ENCODE measurements at places on chromosomes 12 and 14.
A peak's percentile ranks its signal among the peaks of the same experiment; 100 is the strongest.

DNA sequence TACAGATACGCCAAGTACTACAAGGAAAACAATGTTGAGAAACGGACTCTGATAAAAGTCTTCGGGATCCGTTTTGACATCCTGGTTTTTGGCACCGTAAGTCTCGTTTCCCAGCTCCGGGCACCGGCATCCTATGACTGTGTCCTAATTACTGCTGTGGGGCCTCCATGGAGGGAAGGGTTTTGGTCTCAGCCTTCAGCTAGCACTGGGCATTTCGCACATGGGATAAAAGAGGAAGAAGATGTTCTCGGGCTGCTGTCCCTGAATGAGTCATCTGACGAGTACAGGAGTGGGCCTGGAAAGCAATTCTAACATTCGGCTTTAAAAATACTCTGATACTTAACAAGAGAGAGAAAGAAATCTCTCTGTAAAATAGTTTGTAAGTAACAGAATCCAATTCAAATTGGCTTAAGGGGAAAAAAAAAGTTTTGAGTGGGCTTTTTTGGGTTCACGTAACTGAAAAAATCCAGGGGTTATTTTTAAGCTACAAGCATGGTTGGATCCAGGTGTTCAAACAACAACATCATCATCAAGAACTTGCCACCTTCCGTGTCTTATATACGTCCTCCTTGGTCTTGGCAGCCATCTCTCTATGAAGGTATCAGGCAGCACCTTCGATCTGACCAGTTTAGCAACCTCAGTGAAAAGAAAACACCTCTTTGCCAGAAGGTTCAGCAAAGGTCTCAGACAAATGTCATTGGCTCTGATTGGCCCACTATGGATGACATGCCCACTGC is 34.4 kb upstream of the P2RX4 start:
- no peak for DNase-seq

GRCh38 chr14:88075269-88075981 is 70.5 kb downstream of the GPR65 start:
- DNase-seq, result no peak

GRCh38 chr14:73802431-73803188 is 49.0 kb upstream of the PTGR2 start:
- no peak for DNase-seq

- no peak for DNase-seq
Measured at GRCh38 chr12:109611223-109611622, 37.6 kb downstream of the MVK start.

DNA sequence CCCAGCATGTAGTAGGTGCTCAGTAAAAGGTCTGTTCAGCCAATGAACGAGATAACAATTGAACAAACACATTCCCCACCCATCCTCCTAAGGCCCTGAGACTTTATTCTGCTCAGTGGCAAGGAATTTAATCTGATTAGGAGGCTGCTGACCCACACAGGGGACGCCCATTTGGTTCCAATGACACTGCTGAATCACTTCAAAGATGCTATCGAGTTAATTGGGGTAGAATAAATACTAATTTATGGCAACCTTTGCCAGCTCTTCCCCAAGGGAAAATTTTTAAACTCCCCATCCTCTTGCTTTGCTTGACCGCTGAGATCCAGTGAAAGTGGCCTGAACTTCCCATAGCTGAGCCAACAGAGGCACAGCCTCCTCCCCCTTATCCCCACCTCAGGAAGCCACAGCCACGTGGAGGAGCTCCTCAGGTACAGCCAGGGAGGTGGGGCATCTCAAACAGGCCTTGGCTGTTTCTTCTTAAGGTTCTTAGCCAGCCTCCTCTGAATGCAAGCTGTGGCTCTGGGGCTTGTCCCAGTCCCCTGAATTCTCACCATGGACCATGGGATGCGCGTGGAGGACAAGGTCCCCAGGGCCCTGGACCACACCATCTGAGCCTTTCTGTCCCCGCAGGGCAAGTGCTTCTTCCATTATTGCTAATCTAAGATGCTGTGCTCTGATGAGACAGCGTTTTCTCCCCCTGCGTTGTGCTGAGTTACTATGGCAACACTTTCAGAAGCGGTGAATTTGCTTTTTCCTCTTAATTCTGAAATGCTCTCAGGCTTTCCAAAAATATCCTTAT is 26.7 kb downstream of the C14orf132 start:
- DNase-seq, result no peak

GRCh38 chr12:15597125-15597830 is 191.9 kb downstream of the EPS8 start:
- DNase-seq, result no peak

- DNase-seq, result no peak
Measured at GRCh38 chr14:77221241-77221871, 39.8 kb downstream of the TMEM63C start.

- DNase-seq, result no peak
Measured at GRCh38 chr12:79615596-79616560, 74.9 kb downstream of the PAWR start.

DNA sequence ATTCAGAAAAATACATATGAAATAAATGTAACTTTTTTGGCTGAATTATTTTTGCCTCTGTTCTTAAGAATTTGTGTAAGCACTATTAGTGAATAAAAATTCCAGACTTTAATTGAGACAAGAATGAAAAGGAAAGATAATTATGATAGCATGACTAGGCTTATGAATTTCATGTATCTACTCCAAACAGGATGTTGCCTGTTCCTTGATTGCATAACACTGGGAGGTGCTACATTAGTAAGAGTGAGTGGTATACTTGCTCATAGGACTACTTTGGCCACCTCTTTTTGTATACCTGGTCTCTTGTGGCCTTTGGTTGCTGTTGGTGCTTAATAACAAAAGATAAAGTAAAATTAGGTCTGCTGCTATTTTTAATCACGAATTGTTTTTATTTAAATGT is 112.8 kb downstream of the NAV3 start:
- DNase-seq, result peak; percentile 54

- DNase-seq, result no peak
Measured at GRCh38 chr12:65885312-65885711, 61.0 kb downstream of the HMGA2 start.

DNA sequence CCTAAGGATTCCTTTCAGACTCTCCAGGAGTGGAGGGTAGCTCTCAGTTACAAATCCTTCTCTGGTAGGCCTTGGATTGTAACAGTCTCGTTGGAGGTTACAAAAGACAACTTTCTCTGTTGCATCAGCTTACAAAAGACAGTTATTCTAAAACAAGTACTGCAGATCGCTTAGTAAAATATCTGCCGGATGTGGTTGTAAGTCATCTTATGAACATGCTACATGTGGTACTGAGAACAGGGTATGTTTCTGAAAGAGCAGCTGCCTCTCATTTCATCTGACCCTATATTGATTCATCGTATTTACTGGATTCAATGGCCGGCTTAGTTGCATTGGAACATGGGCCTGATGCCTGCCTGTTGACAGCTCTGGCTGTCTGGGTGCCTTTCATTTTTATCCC is 157.4 kb downstream of the PTCSC3 start:
- DNase-seq, result no peak

- DNase-seq, result no peak
Measured at GRCh38 chr12:110743571-110744093, 941 bp upstream of the PPP1CC start.

DNA sequence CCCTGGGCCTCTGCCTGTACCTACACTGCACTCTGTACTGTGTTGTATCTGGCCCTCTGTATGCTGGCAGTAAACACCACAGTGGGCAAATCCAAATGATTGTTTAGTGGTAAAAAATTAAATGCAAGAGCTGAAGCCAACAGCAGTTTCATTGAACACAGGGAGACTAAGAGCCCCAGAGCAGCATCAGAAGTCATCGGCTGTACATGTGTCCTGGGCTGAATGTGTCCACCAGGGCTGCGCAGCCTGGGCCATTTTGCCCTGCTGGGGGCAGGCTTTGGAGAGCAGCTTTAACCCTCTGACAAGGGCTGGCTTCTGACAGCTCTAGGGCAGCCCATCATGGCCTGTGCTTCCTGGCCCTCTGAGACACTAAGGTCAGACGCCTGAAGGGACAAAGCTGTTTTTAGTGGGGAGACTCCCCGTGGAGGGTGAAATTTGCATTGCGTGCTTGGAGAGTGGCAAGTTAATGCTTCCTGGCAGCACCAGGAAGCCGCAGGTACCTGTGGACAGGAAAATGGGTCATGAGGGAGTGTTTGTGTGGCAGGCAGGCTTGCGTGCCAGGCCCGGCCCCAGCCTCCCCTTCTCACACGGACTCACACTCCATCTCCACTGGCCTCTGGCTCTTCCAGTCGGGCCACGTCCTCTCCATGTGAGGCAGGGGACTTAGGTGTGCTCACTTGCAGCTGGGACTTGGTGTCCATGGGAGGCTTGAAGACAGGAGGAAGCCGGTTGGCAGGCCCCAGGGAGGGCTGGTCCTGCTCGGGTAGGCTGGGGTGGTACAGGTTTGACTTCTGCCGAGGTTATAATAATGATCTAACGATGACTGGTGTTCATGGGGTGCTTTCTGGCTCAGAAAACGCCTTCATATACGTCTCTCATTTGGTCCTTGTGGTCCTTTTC is 150.1 kb downstream of the TSPAN9 start:
- DNase-seq, result no peak

- DNase-seq, result no peak
Measured at GRCh38 chr12:108852674-108853309, 4.6 kb downstream of the SSH1 start.

GRCh38 chr14:46369391-46369790 is 282.2 kb downstream of the RPL10L start:
- DNase-seq, result no peak

- no peak for DNase-seq
Measured at GRCh38 chr14:76113691-76114090, 38.0 kb upstream of the GPATCH2L start.

- no peak for DNase-seq
Measured at GRCh38 chr12:117032593-117033381, 66.4 kb downstream of the TESC start.

- no peak for DNase-seq
Measured at GRCh38 chr12:95443459-95443858, 30.5 kb upstream of the METAP2 start.

- no peak for DNase-seq
Measured at GRCh38 chr14:65070471-65070976, 31.8 kb downstream of the MAX start.

- no peak for DNase-seq
Measured at GRCh38 chr12:94941440-94941862, 62.0 kb downstream of the NDUFA12 start.

GRCh38 chr14:92724516-92725340 is 23.7 kb downstream of the LGMN start:
- no peak for DNase-seq

DNA sequence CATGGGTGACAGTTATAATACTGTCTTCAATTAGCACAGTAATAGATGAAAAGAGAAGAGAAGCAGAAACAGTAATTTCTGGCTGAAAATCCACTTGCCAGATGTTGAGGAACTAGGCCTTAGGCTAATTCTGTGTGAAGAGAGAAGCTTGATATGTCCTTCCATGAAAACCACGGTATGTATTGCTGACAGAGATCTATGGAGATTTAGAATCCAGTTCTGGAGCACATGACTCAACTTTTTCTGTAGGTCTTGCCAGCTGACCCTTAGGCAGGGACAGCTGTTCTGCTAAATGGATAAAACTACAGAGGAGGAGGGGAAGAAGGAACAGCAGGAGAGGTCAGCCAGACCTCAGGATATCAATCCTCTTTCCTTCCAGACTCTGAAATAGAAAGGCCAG is 211.5 kb downstream of the PRKD1 start:
- DNase-seq, result no peak

DNA sequence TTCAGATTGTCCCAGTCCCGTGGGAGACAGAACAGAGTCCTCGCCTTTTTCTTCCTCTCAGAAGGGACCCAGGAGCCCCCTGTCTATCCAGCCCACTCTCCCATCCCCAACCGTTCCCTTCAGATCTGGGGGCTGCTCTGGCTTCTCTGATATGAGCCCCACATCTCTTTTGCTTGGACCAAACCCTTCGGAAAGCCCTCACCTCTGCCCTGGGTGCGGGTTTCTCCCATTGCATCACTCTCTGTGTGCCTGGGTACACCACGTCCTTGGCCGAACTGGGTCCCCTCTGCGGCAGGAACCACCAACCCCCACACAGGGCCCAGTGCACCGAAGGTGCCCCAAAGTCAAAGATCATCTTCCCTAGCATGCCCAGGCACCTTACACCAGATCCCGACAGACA is 87.8 kb downstream of the DICER1 start:
- no peak for DNase-seq

- DNase-seq, result no peak
Measured at GRCh38 chr12:68117661-68118060, 41.9 kb downstream of the IFNG start.

DNA sequence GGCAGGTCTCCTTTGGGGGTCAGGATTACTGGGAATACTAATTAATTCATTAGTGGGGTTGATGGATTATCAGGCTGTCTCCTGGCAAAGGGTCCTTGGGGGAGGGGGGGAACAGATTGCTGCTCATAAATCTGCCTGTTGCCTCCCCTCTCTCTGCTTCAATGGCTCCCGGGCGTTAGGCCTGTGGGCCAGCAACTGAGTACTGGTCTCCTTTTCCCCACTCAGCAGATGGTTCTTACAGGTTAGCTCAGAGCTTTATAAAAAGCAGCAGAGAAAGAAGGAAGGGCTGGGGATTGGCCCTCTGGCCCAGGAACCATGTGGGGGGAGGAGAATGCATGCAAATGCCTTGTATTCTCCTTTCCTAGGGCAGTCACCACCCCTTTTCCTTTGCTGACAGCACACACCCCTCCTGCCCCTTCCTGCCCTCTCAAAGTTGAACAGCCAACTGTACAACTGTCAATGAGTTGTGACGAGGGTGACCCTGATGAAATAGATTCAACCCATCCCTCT is 2.3 kb upstream of the NEUROD4 start:
- no peak for DNase-seq

DNA sequence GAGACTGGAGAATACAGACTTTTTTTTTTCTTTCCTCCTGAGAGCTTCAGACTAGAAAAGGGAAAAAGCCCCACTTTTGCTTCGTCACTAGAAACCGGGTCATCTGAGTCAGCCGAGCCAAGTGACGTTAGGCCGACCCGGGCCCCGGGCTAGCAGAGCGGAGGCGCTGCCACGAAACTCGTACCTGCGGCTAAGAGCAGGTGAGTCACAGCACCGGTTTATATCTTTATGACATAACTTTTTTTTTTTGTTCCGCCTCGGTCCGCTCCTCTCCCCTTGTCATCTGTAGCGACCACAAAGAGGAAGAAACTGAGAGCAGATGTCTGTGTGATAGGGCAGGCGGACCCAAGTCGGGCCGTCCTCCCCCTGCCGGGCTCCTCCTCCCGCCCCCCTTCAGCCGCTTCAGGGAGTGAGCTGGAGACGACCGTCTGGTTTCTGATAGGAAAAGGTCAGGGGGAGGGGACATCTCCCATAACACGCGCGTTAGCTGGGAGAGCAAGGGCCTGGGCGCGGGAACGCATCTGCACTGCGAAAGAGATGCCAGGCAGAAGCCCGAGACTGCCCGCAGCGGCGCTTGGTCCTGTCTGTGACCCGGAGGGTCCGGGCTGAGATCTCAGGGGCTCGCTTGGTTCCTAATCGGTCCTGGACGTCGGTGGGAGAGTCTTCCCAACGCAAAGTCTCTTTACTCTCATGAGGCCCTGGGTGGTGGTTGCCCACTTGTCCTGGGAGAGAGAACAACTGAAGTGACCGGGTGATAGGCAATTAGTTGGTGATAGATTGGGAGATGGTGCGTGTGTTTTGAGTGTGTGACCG is 586 bp downstream of the TTC6 start:
- no peak for DNase-seq

- DNase-seq, result no peak
Measured at GRCh38 chr14:61391119-61391518, 69.7 kb downstream of the PRKCH start.

GRCh38 chr12:32462908-32463307 is 63.5 kb downstream of the FGD4 start:
- DNase-seq, result no peak

Data from SW 1271 (cell line).